ENCODE measurements at places on chromosomes 6 and 20.
A peak's percentile ranks its signal among the peaks of the same experiment; 100 is the strongest.

GRCh38 chr20:23018432-23018831 lies 16.7 kb upstream of the SSTR4 start:
- DNase-seq, result no peak

DNA sequence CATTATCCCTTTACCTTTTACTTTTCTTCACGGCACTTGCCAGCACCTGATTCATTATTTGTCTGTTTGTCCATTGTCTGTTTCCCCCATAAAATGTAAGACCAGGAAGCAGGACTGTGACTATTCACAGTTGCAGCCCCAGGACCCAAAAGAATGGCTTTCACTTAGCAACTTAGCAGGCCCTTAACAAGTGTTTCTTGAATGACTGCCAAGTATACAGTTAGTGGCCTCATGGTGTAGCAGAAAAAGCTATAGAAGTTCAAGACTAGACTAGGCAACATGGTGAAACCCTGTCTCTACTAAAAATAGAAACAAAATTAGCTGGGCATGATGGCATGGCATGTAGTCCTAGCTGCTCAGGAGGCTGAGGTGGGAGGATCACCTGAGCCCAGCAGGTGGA lies 4.3 kb downstream of the SLC26A8 start:
- DNase-seq, result no peak

DNA sequence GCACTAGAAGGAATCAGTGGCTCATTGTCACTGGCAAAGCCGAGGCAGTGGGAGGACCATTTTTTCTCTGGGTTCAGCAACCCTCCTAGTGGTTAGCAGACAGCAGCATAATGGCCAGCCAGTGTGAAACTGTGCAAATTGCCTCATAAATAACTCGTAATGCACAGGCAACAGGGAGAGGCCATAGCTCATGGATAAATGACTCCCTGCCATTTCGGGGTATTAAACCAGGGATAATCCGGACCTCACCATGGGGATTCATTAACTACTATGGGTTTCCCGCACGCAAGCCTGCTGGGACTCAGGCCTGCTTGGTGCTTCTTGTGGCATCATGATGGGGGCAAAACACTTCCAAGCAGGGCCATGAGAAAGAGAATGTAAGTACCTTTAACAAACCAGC lies 158.2 kb upstream of the CHD6 start:
- no peak for DNase-seq

- peak; percentile 5 for DNase-seq
Observed at GRCh38 chr6:151240036-151240685, 394 bp downstream of the AKAP12 start.

GRCh38 chr20:2084703-2085102 lies 16.9 kb upstream of the STK35 start:
- no peak for DNase-seq

- DNase-seq, result no peak
Observed at GRCh38 chr6:37820718-37821079, 1.2 kb downstream of the ZFAND3 start.

DNA sequence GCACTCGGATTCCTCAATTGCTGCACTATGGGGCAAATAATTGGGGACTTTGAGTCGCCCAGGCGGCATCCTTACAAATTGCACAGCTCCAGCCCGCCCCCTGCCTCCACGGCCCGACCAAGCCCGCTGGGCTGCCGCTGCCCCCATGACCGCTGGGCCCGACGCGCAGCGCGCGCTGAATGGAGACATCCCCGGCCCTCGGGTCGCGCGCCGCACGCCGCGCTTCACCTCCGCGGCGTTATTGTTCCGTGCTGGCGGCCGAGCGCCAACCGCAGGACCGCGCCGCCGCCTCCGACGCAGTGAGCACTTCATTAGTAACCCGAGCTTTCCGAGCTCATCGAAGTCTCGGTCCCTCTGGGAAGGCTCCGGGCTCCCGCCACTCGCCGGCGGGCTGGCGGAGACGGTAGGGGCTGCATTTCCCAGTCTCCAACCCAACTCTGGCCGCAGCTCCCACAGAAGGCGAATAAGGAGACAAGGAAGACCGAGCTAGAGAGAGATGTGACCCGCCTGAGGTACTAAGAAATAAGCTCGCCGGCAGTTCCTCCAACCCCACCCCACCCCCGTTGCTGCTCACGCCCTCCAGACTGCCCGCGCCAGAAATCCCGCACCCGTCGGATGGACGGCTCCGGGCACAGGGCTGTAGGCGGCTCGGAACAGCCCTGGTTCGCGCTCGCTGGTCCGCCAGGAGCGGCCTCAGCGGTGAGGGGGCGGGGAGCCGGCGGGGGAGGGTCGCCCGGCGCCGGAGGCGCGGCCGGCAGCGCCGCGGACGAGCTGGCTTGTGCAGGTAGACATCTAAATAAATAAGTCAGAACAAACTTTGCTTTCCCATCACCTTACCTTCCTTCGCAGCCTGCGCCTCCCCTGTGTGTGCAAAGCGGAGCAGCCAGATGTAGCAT lies 703 bp downstream of the EPHA7 start:
- no peak for DNase-seq

DNA sequence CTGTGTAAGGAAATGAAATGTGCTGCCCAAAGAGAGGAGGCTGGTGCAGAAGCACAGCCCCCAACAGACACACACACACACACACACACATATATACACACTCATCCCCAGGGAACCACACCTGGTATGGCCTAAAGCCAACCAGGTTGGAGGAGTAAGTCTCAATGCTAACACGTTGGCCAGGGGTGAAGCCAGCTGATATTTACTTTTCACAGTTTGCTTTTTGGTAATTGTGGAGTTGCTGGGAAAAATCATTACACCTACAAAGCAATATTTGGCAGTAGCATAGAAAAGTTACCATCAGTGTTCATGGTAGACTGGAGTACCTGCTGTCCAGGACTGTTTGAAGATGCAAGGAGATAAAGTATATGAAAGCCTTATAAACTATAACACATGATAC lies 50.3 kb upstream of the NAA20 start:
- no peak for DNase-seq

DNA sequence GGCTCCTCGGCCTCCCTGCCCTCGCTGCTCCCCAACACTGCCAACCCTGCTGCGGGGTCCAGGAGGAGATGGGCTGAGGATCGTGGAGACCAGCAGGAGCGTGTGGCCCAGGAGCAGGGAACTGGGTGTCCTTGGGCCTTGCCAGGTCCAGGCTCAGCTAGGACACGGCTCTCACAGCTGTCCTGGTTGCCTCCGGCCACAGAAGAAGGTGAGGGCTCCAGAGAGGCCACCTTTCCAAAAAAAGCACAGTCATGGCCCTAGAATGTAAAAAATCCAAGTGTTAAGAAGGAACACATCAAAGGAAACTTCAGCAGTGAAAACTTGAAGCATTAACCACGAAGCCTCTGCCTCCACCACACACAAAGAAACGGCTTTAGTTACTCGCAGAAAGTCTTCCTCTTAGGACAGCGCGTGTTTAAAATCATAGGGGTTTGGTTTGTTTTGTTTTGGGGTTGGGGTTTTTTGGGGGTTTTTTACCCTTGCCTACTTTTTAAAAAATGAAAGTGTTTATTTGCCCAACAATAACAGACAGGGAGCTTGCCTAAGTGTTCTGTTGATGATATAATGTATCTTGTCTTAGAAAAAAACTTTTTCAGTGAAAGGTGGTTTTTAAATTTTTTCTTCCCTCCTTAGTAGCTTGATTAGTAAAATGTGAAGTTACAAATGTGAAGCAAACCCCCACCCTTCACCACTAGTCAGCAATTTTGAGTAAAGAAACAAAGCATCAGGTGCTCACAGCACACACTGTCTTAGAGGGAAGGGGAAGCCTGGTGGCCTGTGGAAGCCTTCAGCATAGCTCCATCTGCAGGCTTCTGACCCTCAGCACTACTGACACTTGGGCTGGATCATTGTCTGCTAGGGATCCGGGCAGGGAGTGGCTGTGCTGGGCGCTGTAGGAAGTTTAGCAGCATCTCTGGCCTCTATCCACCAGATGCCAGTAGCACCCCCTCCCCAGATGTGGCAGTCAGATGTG lies 60.0 kb downstream of the PTPN1 start:
- no peak for DNase-seq

DNA sequence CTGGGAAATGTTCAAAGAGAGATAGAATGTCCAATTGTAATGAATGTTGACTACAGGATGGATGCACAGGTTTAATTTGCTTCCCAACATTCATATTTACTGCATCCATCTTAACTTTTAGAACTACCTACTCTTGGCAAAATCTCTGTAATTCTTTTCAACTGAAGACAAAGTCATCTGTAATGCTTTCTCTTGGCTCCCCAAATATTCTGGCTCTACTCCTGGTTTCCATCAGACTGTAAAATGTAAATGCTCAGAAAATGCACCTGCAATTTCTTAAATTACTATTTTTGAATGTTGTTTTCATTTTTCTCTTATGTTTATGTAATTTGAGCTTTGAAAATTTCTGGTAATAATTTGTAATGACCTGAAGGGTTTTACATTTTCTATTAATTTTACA lies 480.8 kb upstream of the IMPG1 start:
- no peak for DNase-seq

DNA sequence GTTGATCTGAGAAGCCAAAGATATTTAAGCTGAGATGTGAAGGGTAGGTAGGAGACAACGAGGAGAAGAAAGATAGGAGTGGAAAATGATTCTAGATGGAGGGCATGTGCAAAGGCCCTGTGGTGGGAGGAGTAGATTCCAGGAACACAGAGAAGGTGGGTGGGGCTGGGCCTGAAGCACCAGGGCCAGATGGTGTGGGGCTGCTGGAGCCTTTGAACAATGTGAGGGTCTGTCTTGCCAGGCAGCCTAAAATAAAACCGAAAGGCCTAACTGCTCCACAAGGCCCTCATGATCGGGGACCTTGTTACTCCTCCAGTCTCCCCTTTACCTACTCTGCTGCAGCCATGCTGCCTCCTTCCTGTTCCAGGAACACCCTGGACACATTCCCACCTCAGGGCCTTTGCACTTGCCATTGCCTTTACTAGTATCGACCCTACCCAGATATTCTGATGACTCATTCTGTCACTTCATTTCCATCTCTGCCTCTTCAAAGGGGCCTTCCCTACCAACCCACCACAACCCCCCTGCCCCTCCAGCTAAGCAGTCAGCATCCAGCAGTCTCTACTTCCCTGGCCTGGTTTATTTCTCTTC lies 20.0 kb downstream of the FAM110A start:
- no peak for DNase-seq

GRCh38 chr20:1278993-1279392 lies 12.9 kb downstream of the SNPH start:
- DNase-seq, result no peak

DNA sequence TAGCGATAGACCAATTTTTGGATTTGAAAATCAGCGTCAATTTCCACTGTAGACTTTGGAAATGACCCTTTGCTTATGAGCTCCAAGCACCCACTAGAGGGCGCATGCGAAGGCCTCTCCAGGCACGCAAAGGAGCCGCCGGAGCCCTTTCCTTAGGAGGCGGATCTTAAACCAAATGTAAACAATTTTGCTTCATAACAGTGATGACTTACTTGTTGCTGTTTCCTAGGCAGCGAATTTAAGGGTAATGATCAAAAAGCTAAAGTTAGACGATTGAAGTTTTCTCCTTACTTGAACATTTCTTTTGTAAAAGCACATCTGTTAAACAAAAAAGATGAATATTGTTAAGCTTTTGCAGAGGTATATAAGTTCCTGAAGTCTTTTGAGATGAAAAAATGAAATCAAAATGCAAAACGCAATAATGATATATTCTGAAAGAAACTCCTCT lies 29.2 kb upstream of the EXOC2 start:
- peak; percentile 54 for DNase-seq

DNA sequence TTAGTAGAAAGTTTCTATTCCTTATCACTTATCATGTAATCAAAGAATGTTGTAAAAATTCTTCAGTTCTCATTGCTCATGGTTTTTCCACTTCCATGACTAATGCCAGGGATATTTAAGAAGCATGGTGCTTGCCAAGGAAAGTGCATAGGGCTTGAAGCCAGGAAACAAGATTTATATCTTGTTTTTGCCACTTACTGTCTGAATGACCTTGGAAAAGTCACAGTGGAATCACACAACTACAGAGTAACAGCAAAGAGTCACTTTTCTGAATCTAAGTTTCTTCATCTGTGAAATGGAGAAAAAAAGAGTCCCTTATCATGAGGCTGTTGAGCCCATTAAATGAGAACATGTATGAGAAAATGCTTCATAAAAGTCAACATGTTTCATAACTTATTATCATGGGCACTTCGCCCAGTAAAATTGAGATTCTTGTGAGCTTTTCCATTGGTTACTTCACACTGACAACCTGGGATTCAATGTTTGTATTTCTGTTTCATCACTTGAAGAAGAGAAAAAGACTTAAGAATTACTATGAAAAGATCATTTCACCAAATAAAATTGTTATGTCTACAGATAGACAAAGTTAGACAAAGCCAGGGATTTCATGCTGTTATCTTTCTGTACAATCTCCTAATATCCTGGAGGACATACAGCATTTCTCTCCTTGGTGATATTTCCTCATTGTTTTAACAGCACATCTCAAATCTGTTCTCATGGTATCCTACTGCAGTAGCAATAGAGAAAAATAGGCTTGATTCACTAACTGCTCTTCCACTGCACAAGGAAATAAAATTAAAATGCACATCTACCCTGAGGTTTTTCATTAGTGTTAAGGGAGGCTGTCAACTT lies 7.6 kb upstream of the BMP5 start:
- DNase-seq, result no peak

DNA sequence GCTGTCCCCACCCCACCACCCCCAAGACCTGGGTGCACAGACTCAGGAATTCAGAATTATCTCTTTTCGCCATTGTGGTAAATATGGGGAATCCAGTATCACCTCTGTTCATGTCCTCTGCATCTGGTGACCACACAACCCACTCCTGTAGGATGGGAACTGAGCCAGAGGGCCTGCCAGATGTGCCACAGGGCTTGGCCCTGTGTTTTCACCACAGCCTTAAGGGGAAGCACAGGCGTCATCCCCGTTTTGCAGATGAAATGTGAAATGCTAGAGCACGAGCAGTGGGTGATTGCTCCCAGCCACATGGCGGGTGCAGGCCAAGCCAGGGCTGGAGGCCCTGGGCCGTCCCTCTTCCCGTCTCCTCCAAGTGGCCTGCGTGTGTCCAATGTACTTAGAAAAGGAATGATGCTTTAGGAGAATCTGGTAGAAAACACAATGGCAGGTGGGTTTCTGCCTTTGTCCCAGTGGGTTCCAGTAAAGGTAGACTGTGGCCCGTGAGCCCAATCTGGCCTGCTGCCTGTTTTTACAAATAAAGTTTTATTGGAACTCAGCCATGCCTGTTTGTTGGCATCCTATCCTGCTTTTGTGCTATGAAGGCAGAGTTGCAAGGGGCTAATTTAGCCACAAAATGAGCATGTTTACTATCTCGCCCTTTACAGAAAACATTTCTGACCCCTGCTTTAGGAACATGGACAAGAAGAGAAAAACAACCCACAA lies 309.2 kb downstream of the CDH4 start:
- no peak for DNase-seq

DNA sequence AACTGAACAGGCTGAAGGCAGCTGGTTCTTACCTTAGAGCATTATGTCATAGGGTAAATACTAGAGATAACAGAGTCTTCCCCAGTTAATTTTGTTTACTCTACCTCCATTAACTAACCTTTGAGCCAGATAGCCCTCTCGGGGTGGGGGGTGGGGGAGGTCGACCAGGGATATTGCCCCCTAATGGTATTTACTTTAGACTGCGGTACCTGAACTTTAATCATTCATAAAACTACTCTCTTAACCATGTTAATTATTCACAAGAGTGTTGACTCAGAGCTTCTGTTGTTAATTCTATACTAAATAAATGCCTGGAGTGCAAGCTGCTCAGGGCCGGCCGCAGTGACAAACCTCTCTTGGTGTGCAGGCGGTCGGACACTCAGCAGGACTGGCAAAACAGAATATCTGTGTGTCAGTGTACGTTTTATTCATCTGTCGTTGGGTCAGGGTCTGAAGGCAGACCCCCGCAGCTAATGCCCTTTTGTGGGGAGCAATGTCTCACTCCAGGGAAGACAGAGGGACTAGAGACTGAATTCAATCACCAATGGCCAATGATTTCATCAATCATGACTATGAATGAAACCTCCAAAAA lies 152.4 kb upstream of the COL21A1 start:
- no peak for DNase-seq

Data from stimulated activated CD8-positive, alpha-beta memory T cell treated with anti-CD3 and anti-CD28 coated beads, Interleukin-7, amount 100 ng/mL, for 4 hours (primary cell).